ENCODE measurements at places on chromosomes 7 and 10. TPM values are rescaled to one million over a fixed set of nuclear protein-coding genes. Genes with fewer than 3 reads are reported as not detected.

- no peak for DNase-seq
Observed at GRCh38 chr7:44144426-44144967, 3.4 kb upstream of the MYL7 start.

Gene SEMA3A
- total RNA-seq, result 44.4 TPM

Gene CLEC2L
- total RNA-seq, result 0.54 TPM

DNA sequence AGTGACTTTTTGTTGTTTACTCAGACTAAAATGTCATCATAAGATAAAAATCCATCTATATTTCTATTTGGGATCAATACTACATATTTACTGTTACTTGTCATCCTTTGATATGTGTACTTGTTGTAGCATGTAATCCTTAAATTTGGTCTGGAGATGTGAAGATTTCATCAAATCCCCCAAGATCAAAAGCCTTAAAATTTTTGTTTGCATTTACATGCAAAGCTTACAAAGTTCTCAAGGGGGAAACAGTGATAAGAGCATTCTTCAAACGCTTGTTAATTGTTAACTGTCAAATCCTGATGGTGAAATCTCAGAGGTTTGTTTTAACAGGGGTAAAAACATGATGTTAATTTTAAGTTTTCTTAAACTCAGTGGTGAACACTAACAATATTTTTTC, 84.9 kb upstream of the SKAP2 start:
- DNase-seq, result no peak

DNA sequence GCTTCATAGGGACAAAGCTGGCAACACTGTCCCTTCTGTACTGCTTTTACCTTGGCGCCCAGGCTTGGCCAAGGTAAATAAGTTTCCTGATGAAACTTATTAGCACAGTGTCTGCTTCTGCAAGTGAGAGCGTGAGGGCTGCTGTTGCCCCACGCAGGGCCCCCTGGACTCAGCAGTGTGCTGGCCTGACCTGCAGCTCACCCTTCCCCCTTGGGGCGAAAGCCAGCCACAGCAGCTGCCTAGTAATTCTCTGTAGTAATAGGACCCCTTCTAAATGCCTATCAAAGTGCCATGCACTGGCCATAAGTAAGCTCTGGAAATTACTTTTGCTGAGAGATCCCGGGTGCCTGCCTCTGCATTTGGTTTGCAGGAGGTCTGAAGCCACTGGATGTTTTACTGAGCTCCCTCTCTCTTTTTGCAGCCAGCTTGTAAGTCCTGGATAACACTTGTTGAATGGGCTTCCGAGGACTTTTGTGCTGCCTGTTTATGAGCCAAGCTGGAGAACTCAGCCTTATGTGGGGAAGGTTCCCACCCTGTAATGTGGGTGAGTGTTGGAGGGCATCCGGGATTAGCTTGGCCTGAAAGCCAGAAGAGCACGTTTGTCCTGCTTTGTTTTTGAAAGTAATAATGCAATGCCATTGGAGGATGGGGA, 293.9 kb downstream of the C7orf25 start:
- no peak for DNase-seq

Gene NUTM2E
- 0.78 TPM for total RNA-seq

DNA sequence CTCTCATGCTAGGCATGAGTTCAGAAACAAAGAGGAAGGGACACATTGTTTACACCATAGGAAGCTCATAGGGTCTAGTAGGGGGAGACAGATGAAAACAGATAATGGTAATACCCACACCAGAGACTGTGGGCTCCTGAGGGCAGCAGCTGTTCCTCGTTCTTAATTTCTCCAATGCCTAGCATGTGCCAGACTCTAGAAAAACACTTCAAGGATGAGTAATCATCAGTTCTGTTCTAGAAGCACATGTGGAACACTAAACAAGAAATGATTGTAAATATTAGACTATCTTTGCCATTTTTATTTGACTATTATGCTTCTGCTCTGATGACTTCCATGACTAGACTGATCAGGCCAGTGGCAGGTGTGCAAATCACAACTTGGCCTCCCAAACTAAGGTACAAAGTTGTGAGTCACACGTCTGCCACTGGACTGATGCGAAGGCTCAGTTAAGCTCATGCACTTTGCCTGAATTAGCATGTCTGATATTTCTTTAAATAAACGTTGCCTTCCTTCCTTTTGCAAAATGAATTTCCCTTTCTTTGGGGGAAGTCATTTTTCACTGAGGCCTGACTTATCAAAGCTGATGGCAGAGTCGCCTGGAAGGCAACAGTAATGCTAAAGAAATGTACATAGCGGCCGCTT, 89.2 kb upstream of the FGL2 start:
- no peak for DNase-seq

DNA sequence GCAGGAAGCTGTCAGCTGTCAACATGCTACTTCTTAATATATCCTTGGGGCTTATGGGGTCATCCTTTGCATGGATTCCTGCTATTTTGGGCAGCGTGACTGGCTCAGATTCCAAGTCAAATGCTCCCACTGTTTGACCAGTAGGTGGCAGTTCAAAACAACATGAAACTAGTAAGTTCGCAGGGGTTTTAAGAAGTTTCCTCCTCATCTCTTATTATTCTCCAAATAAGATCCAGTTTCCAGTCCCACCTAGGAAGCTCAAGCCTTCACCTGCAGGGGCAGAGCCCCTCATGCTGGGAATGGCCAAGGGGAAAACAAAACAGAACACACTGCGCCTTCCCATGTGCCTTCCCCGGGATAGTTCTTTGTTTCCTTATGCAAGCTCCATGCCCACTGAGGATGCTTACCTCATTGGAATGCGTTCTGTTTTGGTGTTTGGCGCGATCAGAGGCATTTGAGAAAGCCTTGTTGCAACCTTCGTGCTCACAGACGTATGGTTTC, 259.8 kb downstream of the GLI3 start:
- no peak for DNase-seq

DNA sequence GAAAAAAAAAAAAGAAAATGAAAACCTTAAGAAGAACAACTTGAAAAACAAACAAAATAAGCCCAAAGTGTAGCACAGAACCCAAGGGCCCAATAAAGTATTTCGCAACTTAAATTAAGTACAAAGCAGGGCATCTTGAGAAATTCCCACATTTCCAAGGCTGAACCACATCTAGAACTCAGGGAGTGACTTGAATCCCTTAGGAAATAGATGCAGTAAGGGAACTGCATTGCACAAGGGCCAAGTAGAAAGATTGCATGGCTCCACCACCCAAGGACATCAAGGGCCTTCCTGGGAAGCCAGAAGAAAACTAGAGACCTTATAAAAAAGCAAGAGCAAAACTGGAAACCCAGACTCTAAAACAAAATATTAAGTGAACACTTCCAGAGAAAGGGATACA, 352.7 kb downstream of the CXCL12 start:
- no peak for DNase-seq

- no peak for DNase-seq
Observed at GRCh38 chr10:122490268-122490667, 28.9 kb downstream of the HTRA1 start.

Gene HOXA1
- total RNA-seq, result 13.7 TPM

Gene NEUROD6
- not detected for total RNA-seq

Gene CEP41
- total RNA-seq, result 22.5 TPM

- DNase-seq, result no peak
Observed at GRCh38 chr10:34427911-34428216, 387.2 kb downstream of the PARD3 start.

GRCh38 chr7:44185729-44186128, 3.5 kb downstream of the GCK start:
- no peak for DNase-seq

Gene UBE2D1
- 22.5 TPM for total RNA-seq

GRCh38 chr10:5813341-5814109, at the start of gene GDI2:
Gene GDI2, minus strand, starts transcription at chr10:5813434. Its CDS starts 176 bp downstream, at chr10:5813258.
- DNase-seq, result peak; percentile 98

- DNase-seq, result peak; percentile 73
Observed at GRCh38 chr10:116891208-116891607, 41.9 kb downstream of the ENO4 start.

Gene ESYT2
- total RNA-seq, result 36.5 TPM

Gene ITGA8
- 19.2 TPM for total RNA-seq

- DNase-seq, result no peak
Observed at GRCh38 chr7:113664867-113665266, 253.9 kb downstream of the PPP1R3A start.

Gene ZNF853
- total RNA-seq, result 22.9 TPM

Gene GPR85
- 1.8 TPM for total RNA-seq

- no peak for DNase-seq
Observed at GRCh38 chr7:12685550-12685949, 1.9 kb upstream of the ARL4A start.

DNA sequence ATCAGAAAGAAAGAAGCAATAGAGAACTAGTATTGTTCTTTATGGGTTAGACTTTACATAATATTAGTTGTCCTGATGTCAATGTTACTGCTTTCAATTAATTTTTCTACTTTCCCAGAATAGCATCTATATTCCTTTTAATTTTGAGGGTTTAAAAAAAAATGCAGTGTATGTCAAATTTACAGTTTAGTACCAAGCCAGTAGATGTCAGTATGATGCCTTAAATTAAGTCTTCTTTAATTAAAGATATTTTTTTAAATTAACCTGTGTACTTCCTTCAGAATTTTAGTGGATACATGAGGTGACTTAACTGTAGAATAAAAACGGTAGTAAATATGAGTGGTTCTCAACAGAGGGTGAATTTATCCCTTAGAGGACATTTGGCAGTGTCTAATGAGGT, 35.2 kb upstream of the STOX1 start:
- DNase-seq, result no peak

- DNase-seq, result no peak
Observed at GRCh38 chr10:68109331-68109730, at the start of gene MYPN. Gene MYPN, plus strand, starts transcription at chr10:68109488. Its CDS starts 11,951 bp downstream, at chr10:68121439.

- no peak for DNase-seq
Observed at GRCh38 chr10:22560096-22560912, 154.1 kb downstream of the PIP4K2A start.

- no peak for DNase-seq
Observed at GRCh38 chr7:159064816-159065510, 79.7 kb downstream of the VIPR2 start.

- no peak for DNase-seq
Observed at GRCh38 chr10:74585231-74586087, 240.9 kb upstream of the KAT6B start.

DNA sequence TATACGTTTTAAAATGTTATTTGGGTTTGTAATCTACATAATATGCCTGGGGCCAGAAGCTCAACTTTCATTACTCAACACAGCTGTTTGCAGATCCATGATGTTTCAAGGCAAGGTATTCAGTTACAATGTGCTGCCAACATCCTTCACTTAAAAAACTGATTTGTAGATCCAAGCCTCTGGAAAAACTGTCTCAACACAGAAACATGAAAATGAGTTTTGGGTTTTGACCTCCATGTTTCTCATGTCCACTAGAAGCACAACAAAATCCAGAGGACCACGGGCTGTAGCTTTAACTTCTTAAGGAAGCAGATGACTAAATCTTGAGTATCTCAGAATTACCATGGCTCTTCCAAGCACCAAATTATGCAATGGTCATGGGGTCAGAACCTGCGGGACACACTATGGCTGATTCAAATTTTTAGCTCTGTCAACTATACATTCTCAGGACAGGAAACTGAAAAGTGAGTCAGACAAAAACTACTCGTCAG, 247.1 kb upstream of the GRB10 start:
- DNase-seq, result no peak

DNA sequence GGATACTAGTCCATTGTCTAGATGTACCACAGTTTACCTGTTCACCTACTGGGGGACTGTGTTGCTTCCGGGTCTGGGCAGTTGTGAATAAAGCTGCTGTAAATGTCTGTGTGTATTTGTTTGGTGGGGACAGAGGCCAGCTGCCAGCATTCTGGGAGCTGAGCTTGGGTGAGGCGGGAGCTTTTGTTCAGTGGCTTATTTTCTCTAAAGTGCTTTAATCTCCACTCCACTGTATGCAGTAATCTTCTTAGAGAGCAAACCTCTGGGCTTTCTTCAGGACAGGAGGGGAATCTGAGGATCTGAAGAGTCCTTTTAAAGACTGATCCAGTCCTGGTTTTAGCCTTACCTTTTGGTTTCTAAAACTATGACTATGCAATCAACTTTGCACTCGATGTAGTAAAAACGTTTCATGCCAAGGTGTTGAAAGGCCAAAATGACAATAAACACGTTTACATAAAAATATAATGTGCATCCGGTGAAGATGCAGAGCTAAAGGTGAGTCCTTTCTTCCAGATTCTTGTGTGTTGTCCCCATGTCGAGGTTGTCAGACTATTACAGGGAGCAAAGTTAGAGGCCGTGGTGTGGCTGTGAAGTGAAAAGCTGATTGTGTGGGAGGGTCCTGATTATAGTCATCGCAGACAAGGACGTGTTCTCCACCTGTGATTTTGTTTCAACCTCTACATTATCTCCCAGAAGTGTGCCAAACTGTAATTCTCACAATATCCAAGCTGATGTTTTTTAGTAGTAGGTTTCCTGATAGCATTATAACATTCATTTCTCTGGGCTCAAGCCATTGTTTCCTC, 279.8 kb downstream of the CAMK1D start:
- DNase-seq, result no peak

GRCh38 chr10:51552879-51553278, 146.5 kb downstream of the CSTF2T start:
- no peak for DNase-seq

Gene OPALIN
- total RNA-seq, result not detected

DNA sequence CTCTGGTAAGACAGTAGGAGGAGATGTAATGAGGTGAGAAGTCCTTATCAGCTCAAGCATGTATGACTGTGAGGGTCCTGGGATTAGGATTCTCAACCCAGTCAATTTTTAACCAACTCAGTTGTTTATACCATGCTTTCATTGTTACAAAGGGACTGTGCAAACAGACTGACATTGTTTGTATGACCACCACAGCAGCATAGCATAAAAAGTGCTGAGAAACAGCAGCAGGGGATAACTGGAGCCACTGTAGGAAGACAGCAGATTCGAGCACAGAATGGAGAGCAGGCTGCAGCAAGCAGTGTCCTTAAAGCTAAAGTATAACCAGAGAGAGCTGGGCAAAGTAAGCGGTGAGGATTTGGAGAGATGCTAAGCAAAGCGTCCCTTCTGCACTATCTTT, 829.5 kb downstream of the REEP3 start:
- DNase-seq, result no peak

- DNase-seq, result no peak
Observed at GRCh38 chr10:99629625-99629978, 9.4 kb upstream of the SLC25A28 start.

GRCh38 chr7:12069757-12070156, 141.3 kb upstream of the TMEM106B start:
- no peak for DNase-seq

Data from mesothelial cell of epicardium (in vitro differentiated cells).